Naive thymus-derived CD8-positive, alpha-beta T cell (primary cell): ENCODE measurements at places on chromosomes 6 and 20.

- no peak for DNase-seq
These were observed 224.4 kb upstream of the PMEPA1 start for GRCh38 chr20:57934007-57934805.

DNA sequence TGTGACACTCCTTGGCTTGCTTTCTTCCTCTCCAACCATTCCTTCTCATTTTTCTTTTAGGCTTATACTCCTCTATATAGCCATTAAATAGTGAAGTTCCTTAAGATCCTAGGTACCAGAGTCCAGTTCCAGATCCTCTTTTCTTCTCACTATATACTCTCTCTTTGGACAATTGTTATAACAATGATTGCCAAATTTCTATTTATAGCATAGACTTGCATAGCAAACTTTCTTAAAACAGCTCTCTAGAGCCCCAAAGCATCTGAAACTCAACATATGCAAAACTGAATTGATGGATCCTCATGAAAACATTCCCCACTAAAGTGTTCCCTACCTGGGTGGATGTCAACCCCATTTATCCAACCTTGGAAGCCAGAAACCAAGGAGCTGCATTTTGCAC is 13.4 kb downstream of the PHIP start:
- no peak for DNase-seq

- no peak for DNase-seq
These were observed 18.8 kb downstream of the SAMHD1 start for GRCh38 chr20:36932476-36933426.

- DNase-seq, result no peak
These were observed 11.1 kb downstream of the SLCO4A1 start for GRCh38 chr20:62653373-62653772.

DNA sequence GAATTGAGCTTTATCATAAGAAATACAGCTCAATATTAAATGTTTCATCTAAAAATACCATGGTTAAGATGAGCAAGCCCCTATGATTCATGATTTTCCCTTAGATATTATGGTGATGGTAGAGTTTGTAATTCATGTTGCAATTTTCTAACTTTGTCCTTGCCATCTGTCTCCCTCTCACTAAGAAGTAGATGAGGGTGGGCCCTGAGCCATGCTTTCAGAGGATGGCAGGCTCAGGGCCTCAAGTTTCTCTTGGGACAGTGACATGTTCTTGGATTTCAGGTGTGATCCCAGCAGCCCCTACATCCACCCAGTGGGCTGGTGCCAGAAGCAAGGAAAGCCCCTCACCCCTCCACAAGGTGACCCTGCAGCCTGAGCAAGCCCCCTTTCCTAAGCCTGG is 25.6 kb downstream of the L3MBTL1 start:
- no peak for DNase-seq

DNA sequence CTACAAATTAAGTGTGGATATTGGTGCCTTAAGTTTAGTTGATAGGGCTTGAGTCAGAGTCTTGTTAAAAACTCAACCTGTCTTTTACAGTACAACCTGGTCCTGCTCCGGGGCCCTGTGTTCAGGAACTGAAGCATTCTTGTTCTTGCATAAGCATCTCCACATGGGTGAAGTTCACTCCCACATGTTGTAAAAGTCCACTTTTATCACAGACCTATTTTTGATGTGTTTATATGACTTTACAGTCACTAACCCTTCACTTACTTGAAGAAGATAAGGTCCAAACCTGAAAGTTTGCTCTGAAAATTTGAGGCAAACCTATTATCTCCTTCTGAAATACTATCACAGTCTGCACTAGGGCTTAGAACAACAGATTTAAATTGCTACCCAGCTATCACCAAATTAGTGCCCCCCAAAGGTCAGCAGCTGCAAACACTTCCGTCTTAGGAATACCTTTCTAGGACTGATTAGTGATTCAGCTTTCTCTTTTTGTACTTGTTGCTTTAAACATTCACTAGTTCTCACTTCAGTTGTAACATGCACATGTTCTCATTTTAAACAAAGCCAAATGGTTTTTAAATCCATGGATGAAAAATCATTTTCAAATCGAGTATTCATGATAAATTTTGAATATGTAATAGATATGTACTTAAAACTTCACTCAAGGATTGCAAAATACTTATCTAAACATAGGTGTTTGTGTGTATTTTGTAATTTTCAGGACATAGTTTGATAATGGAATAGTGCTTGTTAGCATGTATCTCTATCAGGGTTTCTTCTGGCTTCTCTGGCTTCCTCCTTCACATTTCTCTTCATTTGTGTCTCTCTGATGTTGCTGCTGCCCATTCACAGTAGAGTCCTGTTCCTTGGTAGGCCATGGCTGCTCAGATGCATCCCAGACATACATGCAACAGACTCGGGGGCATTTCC is 469.8 kb upstream of the SOX4 start:
- no peak for DNase-seq
